ENCODE measurements at places on chromosomes 16 and 17. TPM values are rescaled to one million over a fixed set of nuclear protein-coding genes. Genes with fewer than 3 reads are reported as not detected.

Gene PMP22
- 0.45 TPM for total RNA-seq

- DNase-seq, result no peak
Observed at GRCh38 chr16:83068686-83069085, 441.9 kb downstream of the CDH13 start.

DNA sequence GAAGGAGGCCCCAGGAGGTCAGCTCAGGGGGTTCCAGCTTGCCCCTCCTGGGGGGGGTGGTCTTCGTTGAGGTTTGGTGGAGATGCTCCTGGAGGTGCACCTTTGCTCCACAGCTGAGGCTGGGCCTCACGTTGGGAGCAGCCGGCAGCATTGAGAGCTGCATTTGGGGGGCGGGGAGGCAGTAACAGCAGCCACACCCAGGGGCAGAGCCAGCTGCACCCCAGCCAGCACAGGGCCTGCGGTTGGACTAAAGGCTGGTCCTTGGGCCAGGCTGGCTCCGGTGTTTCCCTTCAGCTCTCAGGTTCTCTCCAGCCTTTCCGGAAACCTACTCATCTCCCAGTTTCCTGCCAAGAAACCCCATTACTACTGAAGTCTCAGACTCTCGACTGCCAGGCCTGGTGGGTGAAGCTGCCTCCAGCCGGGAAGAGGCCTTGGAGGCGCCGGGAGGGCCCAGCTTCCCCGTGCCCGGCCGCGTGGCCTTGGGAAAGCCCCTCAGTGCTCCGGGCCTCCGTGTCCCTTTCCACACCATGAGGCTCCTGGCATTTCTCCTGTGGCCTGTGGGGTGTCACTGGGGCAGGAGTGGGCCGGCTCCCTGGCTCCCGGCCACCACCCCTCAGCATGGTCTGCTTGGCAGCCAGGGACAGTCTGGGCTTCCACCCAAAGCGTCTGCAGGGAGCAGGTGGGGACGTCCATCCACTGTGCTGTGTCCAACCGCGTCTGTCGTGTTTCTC lies 14.0 kb upstream of the BAIAP2 start:
- no peak for DNase-seq

- no peak for DNase-seq
Observed at GRCh38 chr17:4262703-4263102, 1.1 kb downstream of the ANKFY1 start.

DNA sequence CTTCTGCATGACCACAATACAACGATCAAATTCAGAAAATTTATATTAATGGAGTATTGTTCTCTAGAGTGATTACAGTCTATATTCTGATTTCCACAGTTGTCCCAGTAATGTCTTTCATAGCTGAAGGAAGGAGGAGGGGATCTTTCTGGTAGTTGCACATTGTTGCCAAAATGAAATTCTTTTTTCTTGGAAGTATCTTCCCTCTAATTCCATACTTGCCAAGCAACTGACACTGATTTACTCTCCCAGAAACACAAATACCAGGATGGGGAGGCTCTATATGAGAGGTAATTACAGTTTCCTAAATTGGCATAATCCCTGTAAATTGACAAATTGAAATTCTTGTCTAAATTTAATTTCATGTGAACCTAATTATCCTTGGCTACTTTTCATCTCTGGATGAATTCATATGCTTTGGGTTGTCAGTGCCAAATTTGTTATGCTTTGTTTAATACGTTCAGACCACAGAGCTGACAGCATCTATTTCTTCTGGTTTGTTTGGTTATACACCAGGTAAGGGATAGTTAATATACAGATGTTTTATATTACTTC lies 30.0 kb downstream of the NOL11 start:
- DNase-seq, result no peak

- DNase-seq, result no peak
Observed at GRCh38 chr17:17810084-17810894, 26.5 kb downstream of the SREBF1 start.

- DNase-seq, result no peak
Observed at GRCh38 chr16:84927621-84928591, 83.4 kb downstream of the ZDHHC7 start.

DNA sequence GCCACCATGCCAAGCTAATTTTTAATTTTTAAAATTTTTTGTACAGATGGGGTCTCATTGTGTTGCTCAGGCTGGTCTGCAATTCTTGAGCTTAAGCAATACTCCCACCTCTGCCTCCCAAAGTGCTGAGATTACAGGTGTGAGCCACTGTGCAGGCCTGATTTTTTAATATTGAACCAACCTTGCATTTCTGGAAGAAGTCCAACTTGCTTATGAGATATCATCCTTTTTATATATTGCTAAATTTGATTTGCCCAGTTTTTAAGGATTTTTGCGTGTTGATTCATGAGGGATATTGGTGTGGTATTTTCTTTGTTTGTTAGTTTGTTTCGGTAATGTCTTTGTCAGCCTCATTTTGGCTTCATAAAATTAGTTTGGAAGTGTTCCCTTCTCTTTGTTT lies 196.4 kb downstream of the SEC14L1 start:
- no peak for DNase-seq

- no peak for DNase-seq
Observed at GRCh38 chr17:5541610-5542202, 42.6 kb downstream of the NLRP1 start.

DNA sequence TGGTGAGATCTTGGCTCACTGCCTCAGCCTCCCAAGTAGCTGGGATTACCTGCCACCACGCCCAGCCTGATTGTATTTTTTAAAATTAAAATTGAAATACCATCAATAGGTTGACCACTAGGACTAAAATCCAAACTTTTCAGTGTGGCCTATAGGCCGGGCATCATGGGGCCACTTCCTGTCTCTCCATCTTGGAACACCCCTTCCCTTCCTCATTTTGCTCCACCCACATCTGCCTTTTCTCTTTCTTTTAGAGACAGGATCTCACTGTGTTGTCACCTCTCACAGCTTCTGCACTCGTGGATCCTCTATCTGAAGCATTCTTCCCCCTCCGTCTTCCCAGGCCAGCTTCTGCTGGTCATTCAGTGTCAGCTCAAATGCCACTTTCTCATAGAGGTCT lies 57.0 kb downstream of the BMERB1 start:
- no peak for DNase-seq

DNA sequence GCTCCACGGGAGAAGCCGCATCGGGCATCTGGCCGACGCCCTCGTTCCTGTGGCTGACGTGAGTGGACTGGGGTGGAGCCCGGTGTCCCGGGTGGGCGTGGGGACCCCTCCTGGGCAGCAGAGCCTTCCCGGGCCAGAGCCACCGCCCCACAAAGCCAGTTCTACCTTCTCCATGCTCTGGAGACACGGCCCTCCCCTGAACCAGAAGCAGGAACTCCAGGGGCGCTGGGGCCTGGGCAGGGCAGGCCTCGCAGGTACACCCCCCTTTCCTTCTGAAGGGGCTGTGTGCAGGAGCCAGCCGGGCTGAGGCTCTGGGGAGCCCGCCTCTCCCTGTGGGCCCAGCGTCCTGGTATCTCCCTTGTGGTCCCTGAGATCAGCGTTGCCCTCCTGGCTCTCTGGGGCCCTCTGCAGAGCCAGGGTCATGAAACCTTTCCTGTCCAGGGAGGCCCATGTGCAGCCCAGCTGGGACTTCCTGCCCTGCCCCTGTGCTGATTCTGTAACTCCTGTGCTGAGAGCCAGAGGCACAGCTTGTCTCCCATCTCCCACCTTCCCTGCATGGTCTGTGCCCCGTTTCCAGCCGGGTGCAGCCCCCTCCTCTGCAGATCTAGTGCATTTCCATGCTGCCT lies 6.5 kb downstream of the PIGQ start:
- no peak for DNase-seq

- DNase-seq, result no peak
Observed at GRCh38 chr16:84667600-84668309, 19.4 kb downstream of the KLHL36 start.
